ENCODE measurements at places on chromosomes 6 and 20. TPM values are rescaled to one million over a fixed set of nuclear protein-coding genes. Genes with fewer than 3 reads are reported as not detected.

DNA sequence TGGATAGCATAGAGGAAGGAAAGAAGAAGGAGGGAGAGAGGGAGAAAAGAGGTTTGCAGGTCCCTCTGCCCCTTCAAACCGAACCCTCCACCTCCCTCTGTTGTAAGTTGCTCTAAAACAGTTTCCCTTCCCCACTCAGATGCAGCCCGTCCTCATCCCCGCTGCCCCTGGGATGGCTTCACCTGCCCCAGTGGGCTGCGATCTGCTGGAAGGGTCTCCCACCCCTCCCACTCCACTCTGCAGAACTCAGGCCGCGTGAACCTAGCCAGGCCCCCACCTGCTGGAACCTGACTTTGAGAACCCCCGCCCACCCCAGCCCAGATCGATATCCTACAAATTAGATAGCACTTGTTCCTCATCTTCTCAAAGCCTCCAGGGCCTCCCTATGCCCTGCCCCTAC lies 190.8 kb downstream of the DLL1 start:
- no peak for DNase-seq
- no peak overlapping the region for H3K27ac ChIP-seq
- H3K36me3 ChIP-seq = peaks cover 2% of the 10 kb centered on the region
- H3K4me3 ChIP-seq = no peak overlapping the region
- H3K4me1 ChIP-seq = peaks cover 4% of the 10 kb centered on the region

GRCh38 chr6:170243386-170243785 lies 47.5 kb downstream of the DLL1 start:
- H3K27me3 ChIP-seq = no peaks in the 10 kb centered on the region
- no peak for DNase-seq
- H3K36me3 ChIP-seq = no peaks in the 10 kb centered on the region
- H3K4me1 ChIP-seq = no peaks in the 10 kb centered on the region
- no peak overlapping the region for H3K27ac ChIP-seq

DNA sequence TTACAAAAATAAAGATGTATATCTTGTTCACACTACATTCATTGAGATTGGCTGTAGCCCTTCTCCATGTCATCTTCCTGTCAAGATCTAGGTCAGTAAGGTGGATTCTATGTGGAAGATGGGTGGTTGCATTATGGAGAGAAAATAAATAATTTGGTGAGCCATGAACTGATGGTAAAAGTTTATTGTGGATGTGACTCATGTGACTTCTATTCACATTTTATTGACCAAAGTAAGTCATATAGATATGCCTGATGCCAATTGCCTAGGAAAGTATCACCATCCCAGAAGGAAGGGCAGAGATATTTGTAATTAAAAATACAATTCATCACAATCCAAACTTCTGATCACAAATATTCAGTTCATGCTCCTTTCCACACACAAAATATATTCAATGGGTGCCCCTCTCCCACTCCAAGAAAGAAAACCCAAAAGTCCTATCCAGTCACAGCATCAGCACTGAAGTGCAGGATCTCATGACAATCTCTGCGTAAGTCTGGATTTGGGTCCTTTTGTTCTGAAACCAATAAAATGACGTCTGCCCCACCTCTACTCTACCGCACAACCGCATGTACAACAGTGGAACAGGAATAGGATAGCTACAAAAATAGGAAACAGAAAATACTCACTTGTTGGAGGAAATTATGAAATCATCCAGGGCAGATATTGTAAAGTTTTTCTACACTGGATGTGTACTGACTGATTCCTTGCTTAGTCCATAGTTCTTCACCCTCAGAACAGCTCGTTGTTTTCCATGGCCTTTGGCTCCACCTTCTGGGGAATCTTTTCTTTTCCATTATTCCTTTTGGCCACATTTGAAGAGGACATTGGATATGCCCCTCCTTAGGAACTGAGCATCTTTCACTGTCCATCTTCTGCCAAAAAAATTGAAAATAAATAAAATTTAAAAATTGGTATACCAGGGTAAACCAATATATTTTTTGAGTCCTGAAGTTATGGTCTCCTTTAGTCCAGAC lies 16.1 kb upstream of the SLC17A3 start:
- peaks cover 8% of the 10 kb centered on the region for H3K27me3 ChIP-seq
- peaks cover 2% of the 10 kb centered on the region for H3K36me3 ChIP-seq
- H3K4me3 ChIP-seq = no peak overlapping the region
- H3K4me1 ChIP-seq = no peaks in the 10 kb centered on the region
- no peak for DNase-seq

GRCh38 chr6:4017058-4017739 lies 61.7 kb downstream of the FAM217A start:
- H3K27me3 ChIP-seq = no peaks in the 10 kb centered on the region
- H3K4me1 ChIP-seq = peaks cover 45% of the 10 kb centered on the region

GRCh38 chr6:71205336-71205956 lies 83.2 kb upstream of the OGFRL1 start:
- no peak overlapping the region for H3K27ac ChIP-seq
- H3K27me3 ChIP-seq = no peaks in the 10 kb centered on the region
- no peaks in the 10 kb centered on the region for H3K36me3 ChIP-seq
- no peak overlapping the region for H3K4me3 ChIP-seq

Gene RIPOR2
- 75.2 TPM for total RNA-seq

Gene C6orf118
- not detected for total RNA-seq

Gene RHAG
- total RNA-seq = not detected
